ENCODE measurements at places on chromosomes 7 and 10.

- no peak for DNase-seq
Measured at GRCh38 chr10:69807122-69807521, 5.4 kb downstream of the COL13A1 start.

- no peak for DNase-seq
Measured at GRCh38 chr10:26389533-26389932, 48.6 kb upstream of the APBB1IP start.

- no peak for DNase-seq
Measured at GRCh38 chr10:123906296-123906695, 14.7 kb upstream of the CPXM2 start.

DNA sequence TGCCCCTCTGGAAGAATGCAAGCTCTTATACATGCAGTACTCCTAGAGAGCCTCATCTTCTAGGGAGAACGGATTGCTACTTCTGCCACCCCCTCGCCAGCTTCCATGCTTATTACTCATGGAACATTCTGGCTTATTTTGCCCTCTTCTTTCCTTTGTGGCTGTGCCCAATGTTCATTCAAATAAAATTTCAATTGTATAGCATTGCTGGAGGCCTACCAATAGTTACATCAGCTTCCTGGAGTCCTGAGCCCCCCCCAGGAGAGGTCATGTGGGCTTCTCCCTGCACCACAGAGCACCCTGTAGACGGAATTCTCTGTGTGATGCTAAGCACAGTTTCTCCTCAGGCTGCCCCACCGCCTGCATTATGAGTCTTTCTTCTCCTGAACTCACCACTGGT, 1094.0 kb downstream of the KCNMA1 start:
- no peak for DNase-seq

DNA sequence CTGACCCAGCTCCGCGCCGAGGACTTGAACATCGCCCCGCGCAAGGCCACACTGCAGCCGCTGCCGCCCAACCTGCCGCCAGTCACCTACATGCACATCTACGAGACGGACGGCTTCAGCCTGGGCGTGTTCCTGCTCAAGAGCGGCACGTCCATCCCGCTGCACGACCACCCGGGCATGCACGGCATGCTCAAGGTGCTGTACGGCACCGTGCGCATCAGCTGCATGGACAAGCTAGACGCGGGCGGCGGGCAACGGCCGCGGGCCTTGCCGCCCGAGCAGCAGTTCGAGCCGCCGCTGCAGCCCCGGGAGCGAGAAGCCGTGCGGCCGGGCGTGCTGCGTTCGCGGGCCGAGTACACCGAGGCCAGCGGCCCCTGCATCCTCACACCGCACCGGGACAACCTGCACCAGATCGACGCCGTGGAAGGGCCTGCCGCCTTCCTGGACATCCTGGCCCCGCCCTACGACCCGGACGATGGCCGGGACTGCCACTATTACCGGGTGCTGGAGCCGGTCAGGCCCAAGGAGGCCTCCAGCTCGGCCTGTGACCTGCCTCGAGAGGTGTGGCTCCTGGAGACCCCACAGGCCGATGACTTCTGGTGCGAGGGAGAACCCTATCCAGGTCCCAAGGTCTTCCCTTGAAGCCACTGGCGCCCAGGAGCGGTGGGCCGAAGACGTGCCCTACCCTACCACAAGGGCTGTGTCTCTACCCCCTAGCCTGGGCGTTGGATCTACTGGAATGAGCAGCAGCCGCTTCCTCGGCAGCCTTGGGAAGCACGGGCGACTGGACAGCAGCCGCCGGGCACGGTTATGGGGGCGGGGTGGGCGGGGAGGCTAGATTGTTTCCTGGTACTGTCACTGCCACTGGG, 945 bp downstream of the ADO start:
- no peak for DNase-seq

DNA sequence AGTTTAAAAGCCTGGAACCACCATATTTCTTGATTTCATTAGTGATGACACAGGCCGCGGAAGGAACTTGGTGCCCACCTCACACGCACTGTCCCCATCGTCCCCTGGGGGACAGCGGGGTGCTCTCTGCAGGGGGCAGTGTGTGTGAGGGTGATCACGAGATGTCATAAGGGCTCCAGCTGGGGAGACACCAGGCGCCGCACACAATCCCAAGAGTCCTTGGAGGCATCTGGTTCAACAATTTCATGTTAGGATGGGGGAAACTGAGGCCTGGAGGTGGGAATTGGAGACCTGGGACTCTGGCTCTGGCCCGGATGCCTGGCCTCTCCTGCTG, 66.4 kb downstream of the ELFN1 start:
- DNase-seq, result no peak

DNA sequence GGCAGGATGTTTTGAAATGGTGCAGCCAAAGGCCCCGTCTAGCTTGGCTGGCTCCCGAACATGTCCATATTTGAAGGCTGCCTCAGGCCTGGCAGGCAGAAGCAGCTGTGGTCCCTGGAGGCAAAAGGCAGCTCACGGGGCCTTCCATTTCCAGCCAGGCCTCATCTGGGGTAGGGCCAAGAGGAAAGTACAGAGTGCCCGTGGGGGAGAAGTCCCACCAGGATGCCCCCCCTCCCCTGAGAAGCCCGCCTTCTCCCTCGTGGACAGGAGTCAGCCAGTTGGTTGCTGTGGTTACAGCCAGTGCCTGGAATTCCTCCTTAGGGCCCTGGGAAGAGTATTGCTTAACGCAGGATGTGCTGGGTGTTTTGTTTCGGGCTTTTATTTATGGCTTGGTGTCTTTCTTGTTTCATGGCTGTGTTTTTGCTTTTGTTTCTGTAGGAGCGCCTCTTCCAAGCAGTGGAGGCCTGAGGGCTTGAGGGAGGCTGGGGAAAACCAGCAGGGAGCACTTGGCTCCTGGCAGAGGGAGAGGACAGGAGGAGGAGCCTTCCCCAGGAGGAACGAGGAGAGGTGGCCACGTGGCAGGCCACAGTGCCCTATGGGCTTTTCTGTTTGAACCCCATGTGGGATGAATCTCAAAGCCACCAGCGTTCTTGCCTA, 45.4 kb downstream of the CHST3 start:
- no peak for DNase-seq

DNA sequence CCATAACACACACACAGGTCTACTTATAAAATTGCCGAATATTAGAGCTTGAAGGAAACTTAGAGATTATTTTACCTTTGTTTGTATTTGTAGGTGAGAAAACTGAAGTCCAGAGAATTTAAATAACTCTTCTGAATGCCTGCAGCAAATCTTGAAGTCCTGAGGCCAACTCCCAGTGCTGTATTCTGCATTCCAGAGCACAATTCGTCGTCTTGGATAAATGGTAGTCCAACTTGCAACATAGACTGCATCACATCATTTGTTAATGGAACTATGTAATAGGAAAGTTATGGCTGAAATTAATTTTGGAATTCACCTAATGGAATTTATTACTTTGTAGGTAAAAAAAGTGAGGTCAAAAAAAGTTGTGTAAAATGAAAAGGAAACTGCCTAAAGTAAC, 37.3 kb upstream of the SEMA3D start:
- DNase-seq, result no peak

DNA sequence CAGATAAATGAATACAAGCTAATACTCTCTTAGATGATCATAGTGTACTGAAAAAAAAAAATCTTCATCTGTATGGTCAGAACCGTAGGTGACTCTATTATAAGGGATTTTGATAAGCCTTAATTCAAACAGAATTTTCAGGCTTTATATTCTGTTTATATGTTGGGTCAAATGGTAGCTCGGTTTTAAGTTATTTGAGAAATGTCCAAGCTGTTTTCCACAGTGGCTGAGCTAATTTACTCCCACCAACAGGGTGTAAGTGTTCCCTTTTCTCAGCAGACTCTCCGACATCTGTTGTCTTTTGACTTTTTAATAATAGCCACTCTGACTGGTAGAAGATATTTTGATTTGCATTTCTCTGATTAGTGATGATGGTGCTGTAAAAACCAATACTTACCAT, 328.8 kb upstream of the MAGI2 start:
- DNase-seq, result no peak

DNA sequence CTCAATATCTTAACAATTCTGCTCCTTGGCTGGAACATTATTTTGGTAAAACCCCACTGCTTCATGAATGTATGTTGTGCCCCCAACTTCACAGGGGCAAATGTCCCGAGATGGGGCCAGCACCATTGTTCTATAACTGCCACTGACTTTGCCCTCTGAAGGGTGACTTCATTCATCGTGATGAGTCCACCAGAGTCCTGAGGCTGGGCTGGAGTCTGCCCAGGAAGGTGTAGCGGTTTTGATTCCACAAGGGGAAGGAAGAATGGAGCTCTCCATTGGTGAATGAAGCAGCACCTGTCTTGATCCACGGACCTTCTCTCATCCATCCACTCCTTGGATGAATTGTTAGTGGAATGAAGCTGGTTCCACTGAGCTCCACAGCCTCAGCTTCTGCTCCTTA, 18.4 kb downstream of the AKR1B1 start:
- no peak for DNase-seq

DNA sequence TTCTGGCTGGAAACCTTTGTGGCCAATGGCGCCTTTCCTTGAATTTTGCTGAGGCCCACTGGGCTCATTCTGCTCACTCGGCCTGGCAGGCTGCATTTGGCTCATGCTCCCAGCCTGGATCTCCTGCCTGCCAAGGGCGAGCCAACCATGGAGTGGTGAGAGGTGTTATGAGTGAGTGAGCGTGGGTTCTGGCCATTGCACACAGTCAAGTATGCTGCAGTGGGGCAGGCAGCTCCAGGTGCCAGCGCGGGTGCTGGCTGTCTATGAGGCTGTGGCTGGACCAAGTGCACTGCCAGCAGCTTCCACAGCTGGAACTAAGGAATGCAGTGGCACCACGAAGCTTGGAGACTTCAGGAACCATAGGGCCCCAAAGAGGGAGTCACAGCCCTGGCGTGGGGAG, 42.2 kb upstream of the TUBB8 start:
- DNase-seq, result no peak

DNA sequence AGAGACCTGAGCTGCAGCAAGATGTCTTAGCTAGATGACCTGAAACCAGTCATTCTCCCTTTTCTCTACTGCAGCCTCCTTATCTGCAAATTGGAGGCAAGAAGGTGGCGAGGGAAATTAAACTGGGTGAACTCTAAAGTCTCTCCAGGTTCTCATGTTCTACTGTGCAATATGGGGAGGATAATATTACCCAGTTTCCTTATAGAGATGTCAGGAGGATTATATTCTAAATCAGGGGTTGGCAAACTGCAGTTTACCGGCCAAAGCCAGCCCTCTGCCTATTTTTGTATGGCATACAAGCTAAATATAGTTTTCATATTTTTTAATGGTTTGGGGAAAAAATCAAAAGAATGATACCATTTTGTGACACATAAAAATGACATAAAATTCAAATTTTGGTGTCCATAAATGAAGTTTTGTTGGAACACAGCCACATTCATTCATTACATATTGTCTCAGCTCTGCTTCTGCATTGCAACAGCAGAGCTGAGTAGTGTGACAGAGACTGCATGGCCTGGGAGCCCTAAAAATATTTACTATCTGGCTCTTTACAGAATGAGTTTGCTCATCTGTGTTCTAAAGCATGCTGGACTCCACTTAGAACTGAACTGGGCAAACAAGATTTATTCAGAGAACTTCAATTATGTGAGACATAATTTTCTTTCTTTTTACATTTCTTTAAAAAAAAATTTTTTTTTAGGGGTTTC, 19.2 kb upstream of the MALSU1 start:
- DNase-seq, result no peak

DNA sequence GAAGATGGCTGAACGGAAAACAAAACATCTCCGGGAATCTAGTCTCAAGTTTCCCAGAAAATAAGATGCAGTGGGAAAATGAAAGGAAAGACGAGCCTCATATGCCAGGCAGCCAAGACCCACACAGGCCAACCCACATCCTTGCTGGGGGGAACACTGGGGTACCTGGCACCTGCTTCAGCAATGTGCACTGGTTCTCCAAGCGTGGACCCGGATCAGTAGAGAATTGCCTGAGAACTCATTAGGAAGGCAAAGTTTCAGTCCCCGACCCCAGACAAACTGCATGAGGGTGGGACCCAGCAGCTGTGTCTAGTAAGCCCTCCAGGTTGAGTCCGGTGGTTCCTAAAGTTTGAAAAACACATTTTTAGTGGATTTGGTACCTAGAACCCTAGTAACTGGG, 18.4 kb downstream of the FAM53B start:
- DNase-seq, result no peak

GRCh38 chr10:86614853-86615252, 39.5 kb upstream of the OPN4 start:
- DNase-seq, result no peak

GRCh38 chr7:8134089-8134733, 127.8 kb downstream of the ICA1 start:
- no peak for DNase-seq

GRCh38 chr10:103192451-103193106, 493 bp downstream of the NT5C2 start:
- DNase-seq, result peak; percentile 21

GRCh38 chr7:148546857-148547256, 43.7 kb upstream of the C7orf33 start:
- DNase-seq, result no peak

DNA sequence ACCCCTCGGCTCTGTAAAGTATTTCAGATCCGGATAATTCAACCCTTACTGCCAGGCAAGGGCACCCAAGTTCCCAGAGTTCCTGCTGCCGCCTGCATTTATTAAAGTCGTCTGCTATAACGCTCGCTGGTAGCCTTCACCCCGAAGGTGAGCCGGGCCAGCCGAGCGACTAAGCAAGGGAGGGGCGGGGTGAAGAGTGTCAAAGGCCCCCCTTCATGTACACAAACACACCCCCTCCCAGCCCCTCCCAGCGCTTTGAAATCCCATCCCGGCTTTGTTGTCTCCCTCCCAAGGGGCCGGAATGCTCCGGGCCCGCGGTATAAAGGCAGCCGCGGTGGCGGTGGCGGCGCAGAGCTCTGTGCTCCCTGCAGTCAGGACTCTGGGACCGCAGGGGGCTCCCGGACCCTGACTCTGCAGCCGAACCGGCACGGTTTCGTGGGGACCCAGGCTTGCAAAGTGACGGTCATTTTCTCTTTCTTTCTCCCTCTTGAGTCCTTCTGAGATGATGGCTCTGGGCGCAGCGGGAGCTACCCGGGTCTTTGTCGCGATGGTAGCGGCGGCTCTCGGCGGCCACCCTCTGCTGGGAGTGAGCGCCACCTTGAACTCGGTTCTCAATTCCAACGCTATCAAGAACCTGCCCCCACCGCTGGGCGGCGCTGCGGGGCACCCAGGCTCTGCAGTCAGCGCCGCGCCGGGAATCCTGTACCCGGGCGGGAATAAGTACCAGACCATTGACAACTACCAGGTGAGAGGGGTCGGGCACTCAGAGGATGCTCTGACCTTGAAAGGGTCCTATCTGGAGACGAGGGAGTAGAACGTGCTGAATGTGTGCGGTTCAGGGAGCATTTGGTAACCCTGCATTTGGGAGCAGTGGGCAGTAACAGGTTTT, at the start of gene DKK1:
Gene DKK1, plus strand, starts transcription at position 349 of the 889 bp plus-strand sequence. Its CDS starts 154 bp downstream, at position 503.
- DNase-seq, result no peak

GRCh38 chr10:97601268-97602215, 12.0 kb downstream of the C10orf62 start:
- DNase-seq, result no peak

All from stimulated activated CD4-positive, alpha-beta T cell treated with anti-CD3 and anti-CD28 coated beads, Interleukin-12 subunit alpha, Interleukin-12 subunit beta, amount 100 ng/mL, for 24 hours (primary cell).